ENCODE measurements at places on chromosomes 3 and 15.

DNA sequence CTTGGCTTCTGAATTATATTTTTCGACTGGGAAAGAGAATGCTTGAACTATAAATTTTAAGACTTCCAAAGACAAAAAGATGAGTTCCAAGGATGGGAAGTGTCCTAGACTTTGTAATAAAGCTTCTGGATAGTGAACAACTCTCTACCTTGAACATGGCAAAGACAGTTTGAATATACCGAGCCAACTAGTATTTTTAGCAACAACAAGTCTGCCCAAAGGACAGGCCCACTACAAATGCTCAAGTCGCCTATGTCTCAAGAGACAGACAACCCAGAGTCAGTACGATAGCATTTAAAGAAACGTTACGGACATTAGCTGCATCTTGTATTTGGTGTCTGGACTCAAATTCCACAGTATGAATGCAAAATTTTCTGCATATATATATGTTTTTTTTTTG lies 175.3 kb upstream of the SLC2A2 start:
- H3K27ac ChIP-seq: no peak overlapping the region
- no peaks in the 10 kb centered on the region for H3K27me3 ChIP-seq
- peaks cover 22% of the 10 kb centered on the region for H3K4me1 ChIP-seq
- H3K36me3 ChIP-seq: peaks cover 63% of the 10 kb centered on the region
- DNase-seq: no peak

DNA sequence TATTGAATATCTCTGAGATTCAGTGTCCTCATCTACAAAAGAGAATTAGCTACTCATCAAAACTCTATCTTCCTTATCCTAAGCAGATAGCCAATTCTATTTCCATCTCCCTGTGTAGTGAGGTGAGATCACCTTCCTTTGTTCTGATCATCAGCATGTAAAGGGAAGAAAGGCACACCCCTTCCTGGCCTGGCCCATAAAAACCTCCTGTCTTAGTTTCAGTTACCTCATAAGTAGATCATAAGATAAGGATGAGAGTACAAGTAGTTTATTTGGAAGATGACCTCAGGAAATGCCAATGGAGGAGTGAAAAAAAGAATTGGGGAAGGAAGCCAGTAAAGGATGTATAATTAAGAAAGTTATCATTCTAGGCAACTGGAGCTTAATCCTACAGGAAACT lies 114.5 kb upstream of the GADL1 start:
- H3K4me3 ChIP-seq: no peak overlapping the region
- H3K4me1 ChIP-seq: peaks cover 4% of the 10 kb centered on the region
- H3K27me3 ChIP-seq: peaks cover 3% of the 10 kb centered on the region
- H3K27ac ChIP-seq: no peak overlapping the region
- no peaks in the 10 kb centered on the region for H3K36me3 ChIP-seq
- DNase-seq: no peak

DNA sequence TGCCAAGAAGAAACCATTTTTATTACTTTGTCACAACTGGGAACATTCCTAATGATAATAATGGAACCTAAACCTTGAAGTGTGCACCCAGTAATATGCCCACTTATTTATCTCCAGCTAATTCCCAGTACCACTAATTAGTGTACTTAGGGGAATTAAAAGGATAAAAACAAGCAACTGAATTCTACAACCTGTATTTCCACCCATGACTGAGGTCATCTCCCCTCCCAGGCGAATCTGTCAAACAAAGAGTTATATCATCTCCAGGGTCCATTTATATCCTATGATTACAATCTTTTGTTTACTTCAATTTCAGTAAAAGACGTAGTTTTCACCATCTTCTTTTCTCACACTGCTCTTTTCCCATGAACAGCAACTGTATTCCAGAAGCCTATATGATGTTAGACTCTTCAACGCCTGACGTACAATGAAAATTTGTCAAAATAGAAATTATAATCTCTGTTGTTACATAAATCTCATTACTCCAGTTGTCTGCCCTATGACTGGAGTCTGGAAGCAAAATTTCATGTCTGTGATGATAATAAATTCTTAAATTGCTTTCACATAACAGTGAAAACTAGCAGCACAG lies 177.6 kb downstream of the GOLIM4 start:
- no peak overlapping the region for H3K27ac ChIP-seq
- H3K4me1 ChIP-seq: no peaks in the 10 kb centered on the region
- H3K27me3 ChIP-seq: peaks cover 9% of the 10 kb centered on the region

GRCh38 chr3:127049393-127049792 lies 66.5 kb downstream of the PLXNA1 start:
- no peaks in the 10 kb centered on the region for H3K4me1 ChIP-seq
- no peak for DNase-seq
- no peak overlapping the region for H3K27ac ChIP-seq
- no peaks in the 10 kb centered on the region for H3K36me3 ChIP-seq
